PC-3 (cell line): ENCODE measurements at places on chromosomes 5 and 9. TPM values are rescaled to one million over a fixed set of nuclear protein-coding genes. Genes with fewer than 3 reads are reported as not detected.

GRCh38 chr5:51382521-51383130 is 622 bp upstream of the ISL1 start:
- DNase-seq: no peak

GRCh38 chr5:102222772-102223171 is 73.3 kb downstream of the SLCO4C1 start:
- peak; percentile 25 for DNase-seq

The FAM153A gene
- total RNA-seq: not detected in 2 replicates

The C5orf52 gene
- total RNA-seq: 0.84 TPM in 1 of 2 replicates, not detected in the other

The ENHO gene
- 1.3 and 2.0 TPM in 2 replicates for total RNA-seq

The FLT4 gene
- total RNA-seq: not detected in 2 replicates
